SHP77 treated with DMSO at 0.1 percent for 48 hours (cell line): ENCODE measurements at places on chromosomes 3 and 15.

DNA sequence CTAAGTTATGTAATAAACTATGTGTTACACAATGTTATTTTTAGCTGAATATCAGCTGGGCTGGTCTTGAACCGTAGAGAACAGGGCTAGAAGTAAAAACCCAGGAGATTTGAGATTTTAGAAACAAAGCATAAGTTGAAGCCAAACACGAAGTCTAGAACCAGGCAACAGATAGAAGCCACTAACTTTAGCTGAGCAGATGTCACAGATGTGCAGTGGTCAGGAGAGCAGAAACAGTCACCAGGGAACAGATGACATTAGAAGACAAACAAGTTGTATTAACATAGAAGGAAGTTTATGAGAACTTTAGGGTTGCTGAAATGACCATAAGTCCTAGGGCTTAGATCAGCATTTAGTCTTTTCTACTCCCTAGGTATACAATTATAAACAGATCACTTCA is 731.0 kb downstream of the ZNF385D start:
- no peak for DNase-seq

DNA sequence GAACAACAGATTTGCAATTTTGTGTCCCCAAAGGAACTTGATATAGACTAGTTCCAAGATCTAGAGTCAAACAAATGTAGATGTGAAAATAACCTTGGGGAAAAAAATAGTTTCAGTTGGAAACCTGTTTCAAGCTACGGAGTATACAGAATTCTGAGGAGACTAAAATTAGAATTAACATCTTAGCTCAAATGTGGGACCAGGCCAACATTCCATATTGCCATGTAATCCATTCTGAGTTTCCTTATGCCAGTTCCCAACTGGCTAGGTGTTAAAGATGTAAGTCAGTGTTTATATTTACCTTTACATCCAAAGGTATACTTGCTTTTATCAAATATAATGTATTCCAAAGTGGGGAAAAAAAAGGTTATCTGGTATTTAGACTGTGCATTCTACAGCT is 76.3 kb downstream of the UBE3A start:
- no peak for DNase-seq

DNA sequence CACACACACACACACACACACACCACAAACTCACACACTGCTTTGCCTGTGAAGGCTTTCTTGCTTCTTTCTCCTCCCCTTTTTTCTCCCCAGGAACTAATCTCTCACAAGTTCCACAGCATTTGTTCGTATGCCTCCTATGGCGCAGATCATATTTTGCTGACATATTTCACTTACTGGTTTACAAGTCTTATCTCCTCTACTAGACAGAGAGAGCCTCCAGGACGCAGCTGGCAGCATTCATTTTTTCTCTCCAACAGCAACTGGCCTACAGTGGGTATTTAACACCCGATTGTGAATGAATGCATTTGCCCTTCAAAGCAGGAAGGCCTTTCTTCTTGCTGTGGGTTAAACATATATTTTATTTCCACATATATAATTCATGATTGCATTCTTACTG is 47.0 kb upstream of the DLG1 start:
- DNase-seq, result no peak

DNA sequence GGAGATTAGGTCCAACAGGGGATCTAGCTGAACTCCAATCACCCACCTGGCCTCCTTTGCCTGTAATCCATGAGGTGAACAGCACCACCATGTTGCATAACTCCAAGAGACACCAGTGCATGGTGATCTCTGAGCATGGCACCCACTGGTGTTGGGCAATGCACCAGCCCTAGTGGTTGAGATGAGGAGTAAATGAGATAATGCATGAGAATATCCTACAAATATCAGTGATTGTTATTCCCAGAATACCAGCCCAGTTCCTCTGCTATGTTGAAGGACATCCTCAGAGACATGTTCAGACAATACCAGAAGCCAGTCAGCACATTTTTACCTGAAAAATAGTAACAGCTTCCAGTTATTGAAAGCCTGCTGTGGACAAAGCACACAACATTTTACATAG is 14.7 kb downstream of the GALNT15 start:
- DNase-seq, result no peak

- no peak for DNase-seq
Observed at GRCh38 chr3:149650828-149651227, 7.0 kb downstream of the WWTR1 start.

- no peak for DNase-seq
Observed at GRCh38 chr3:195873971-195874370, 34.4 kb downstream of the TNK2 start.

- DNase-seq, result no peak
Observed at GRCh38 chr15:96070636-96071035, 259.9 kb upstream of the NR2F2 start.

DNA sequence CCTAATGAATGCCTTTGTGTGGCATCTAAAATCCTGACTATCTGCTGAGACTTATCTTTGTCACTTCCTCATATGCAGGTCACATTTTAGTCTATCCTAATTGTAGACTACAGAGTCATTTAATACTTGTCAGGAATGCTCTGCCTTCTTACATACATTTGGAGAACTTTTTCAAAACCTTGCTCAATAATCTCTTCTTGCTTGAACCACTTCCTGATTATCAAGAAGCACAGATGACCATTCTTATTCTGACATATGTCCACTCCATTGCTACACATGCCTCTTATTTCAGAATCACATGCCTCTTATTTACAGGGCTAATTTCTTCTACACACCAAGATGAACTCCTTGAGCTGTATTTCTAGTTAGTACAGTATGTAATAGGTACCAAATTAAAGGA is 400.3 kb downstream of the TBC1D5 start:
- DNase-seq, result no peak
